Activated CD4-positive, CD25-positive, alpha-beta regulatory T cell treated with anti-CD3 and anti-CD28 coated beads, Interleukin-2, amount 50 U/mL, for 24 hours (primary cell): ENCODE measurements at places on chromosomes 5 and 9.

- no peak for ATAC-seq
Measured at GRCh38 chr9:120375316-120375715, 204.7 kb downstream of the CDK5RAP2 start.

DNA sequence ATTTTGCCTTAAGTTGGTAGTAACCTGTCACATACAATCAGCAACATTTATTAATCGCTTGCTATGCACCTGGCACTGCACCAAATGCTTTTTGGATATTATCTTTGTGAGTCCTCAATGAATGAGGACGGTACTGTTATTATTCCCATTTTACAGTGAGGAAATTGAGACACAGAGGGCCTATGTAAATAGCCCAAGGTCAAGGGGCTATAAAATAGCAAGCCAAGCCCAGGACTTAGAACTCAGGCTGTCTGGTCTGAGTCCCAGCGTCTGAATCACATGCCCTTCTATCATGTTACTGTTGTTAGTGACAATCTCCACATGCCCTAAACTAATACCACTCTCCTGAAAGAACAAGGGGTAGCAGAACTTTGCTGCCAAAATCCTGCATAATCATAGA lies 60.0 kb downstream of the ERAP1 start:
- no peak for ATAC-seq

- ATAC-seq, result no peak
Measured at GRCh38 chr5:134240421-134240962, 14.6 kb upstream of the PPP2CA start.

- no peak for ATAC-seq
Measured at GRCh38 chr9:107942856-107943255, 453.3 kb upstream of the KLF4 start.

- ATAC-seq, result no peak
Measured at GRCh38 chr5:60010328-60010727, 116.8 kb upstream of the PDE4D start.

- ATAC-seq, result peak; percentile 56
Measured at GRCh38 chr5:179801304-179802206, 5.1 kb downstream of the MGAT4B start.

DNA sequence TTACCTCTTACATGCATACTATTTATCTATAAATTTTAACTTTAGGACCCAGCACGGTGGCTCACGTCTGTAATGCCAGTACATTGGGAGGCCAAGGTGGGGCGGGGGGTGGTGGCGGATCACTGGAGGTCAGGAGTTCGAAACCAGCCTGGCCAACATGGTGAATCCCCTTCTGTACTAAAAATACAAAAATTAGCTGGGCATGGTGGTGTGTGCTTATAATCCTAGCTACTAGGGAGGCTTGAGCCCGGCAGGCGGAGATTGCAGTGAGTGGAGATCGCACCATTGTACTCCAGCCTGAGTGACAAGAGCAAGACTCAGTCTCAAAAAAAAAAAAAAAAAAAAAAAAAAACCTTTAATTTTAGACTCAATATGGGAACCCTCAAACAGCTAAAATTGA lies 1582.6 kb upstream of the NUDT12 start:
- no peak for ATAC-seq

DNA sequence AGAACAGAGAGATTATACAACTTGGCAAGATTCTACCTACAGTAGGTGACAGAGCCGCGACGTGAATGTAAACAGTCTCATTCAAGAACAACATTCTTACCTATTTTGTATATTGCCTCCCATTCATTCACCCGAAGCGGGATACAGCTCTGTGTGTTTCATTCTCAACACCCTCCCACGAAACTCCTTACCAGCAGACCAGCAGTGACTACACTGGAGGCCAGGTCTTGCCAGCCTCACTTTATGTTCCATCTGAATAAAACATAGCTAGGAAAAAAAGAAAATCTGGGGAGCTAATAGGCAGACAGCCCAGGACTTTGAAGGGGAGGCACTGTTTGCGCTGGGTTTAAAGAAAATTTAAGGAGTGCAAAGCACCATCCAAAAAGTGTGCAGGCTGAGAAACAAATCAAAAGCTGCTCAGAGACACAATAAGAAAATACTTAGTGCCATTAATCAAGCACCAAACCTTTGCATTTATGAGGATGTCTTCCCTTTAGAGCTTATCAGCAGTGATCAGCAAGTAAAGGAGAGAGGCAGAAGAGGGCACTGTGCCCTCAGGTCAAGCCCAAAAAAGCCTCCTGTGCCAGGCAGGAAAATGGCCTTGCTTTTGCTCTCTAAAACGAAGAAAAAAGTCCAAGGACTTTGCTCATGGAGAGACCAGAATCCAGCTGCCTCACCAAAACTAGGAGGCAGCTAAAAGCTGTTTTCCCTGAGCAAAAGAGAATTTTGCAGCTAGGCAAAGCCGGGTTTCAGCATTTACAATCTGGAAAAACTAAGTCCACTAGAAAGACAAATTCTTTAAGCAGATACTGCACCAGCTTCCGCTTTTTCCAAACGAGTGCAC lies 295.1 kb downstream of the BNC2 start:
- ATAC-seq, result no peak

DNA sequence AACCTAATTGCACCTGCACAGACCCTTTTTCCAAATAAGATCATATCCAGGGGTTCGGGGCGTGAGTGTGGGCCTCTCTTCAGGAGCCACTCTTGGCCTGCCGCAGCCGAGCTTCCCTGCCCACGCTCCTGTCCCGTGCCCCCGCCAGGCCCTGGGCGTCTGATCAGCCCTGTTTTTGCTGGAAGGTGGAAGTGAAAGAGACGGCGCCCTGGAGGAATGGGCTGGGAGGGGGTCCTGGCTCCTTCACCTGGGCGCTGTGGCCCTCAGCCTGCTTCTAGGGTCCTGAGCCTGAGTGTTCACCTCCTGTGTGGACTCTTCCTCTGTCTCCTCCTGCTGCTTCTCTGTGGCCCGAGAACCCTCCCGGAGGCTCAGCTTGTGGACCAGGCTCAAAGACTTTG lies 11.2 kb upstream of the COL5A1 start:
- ATAC-seq, result no peak

DNA sequence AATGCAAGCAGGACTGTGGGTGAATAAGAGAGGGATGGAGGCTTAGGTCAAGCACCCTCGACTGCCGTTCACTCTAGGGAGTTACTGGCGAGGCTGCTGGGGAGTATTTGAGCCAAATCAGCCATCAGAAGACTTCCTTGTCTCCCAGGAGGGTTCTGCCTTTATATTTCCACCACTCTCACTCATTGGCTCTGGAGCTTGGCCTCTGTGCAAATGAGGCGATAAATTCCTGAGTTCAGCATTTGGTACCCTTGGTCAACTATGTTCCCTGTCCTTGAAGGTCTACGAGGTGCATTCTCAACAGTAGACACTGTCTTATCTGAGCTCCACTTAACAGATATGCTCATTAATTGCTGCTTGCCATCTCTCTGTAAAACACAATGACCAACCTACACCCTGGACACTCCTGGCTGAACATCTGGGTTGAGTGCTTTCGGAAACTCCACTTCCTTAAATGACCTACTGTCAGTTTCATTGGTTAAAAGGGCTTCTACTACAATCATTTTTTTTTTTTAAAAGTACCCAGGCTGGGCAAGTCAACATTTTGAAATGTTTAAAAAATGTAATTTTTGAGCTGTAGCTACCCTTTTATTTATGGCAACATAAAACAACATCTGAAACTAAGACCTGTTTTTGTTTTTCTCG lies 153.2 kb downstream of the NTRK2 start:
- ATAC-seq, result no peak

GRCh38 chr9:127915325-127915752 lies 1.5 kb downstream of the ST6GALNAC4 start:
- ATAC-seq, result no peak

- ATAC-seq, result no peak
Measured at GRCh38 chr9:34958411-34958982, 412 bp downstream of the PHF24 start.

- no peak for ATAC-seq
Measured at GRCh38 chr9:114263853-114264510, 58.9 kb upstream of the ORM1 start.
